ENCODE measurements at places on chromosomes 5 and 9. TPM values are rescaled to one million over a fixed set of nuclear protein-coding genes. Genes with fewer than 3 reads are reported as not detected.

DNA sequence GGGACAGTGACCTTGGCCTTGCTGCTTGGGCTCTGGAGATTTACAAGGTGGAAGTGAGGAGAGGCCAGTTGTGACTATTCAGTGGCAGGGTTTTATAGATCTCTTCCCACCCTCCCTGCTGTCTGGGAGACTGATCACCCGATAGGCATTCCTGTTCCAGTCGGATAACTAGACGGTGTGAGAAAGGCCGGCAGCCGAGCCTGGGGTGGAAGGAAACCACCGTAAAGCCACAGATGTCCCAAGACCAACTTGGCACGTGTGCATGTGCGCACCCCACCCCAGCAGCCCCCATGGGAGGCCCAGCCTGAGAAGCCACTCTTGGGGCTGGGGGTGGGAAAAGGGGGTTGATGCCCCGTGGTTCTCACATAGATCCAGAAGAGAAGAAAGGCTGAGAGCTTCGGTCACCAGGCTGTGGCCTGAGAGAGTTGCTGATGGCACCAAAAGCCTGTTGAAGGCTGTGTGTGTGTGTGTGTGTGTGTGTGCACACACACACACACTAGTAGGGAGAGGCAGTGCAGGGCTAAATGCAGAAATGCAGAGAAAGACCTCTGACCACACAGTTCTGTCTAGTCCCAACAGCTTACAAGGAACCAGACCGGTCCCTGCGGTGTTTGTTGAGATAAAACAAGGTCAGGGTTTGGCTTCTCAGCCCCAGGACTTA, 225.8 kb downstream of the FANCC start:
- no peak for DNase-seq

GRCh38 chr9:127707766-127708165, 978 bp downstream of the CFAP157 start:
- DNase-seq, result no peak

DNA sequence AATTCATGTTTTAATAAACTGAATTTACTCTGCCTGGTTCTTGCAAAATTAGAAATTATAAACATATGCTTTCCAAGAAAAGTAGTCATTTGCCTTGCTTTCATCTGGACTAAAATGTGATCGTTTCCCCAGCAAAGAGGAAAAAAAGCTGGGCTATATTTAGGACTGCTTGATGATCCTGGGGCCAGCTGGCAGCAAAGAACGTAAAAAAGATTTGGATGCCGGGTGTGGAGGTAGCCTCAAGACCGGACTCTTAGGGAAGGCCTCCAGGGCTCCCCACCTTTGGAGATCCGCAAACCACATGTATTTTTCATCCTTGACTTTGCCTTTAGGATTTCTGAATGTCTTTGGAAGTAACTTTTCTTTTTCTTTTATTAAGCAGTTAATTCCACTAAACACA, 156.1 kb upstream of the SEMA6A start:
- DNase-seq, result no peak

GRCh38 chr5:106759581-106759980, 911.2 kb downstream of the EFNA5 start:
- no peak for DNase-seq

- DNase-seq, result no peak
These were observed 114.6 kb downstream of the C5orf15 start for GRCh38 chr5:133853646-133854365.

- DNase-seq, result no peak
These were observed 8.6 kb downstream of the SURF4 start for GRCh38 chr9:133367221-133367620.

GRCh38 chr9:78788101-78788500, 491.2 kb downstream of the PSAT1 start:
- no peak for DNase-seq

GRCh38 chr5:362978-363765, 41.7 kb downstream of the AHRR start:
- DNase-seq, result no peak

GRCh38 chr5:1106385-1107166, 5.3 kb downstream of the SLC12A7 start:
- DNase-seq, result no peak

DNA sequence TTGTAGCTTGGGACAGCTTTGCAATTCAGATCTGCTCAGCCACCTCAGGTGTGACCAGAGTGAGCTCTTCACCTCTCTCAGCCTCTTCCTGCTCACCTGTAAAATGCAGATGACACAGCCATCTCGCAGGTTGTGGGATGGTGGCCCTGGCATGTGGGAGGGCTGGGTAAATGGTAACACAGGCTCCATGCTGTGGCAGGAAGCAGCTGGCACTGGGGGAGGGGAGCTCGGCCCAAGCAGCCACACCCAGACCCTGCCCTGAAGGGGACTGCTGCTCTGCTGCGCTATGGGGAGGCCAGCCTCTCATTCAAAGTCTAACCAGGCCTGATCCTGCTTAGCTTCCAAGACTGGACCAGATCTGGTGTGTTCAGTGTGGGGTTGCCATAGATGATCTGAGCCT, 24.1 kb downstream of the PHF2 start:
- no peak for DNase-seq

GRCh38 chr9:121021301-121021700, 28.8 kb downstream of the C5 start:
- peak; percentile 18 for DNase-seq

- no peak for DNase-seq
These were observed 395.6 kb downstream of the DMAC1 start for GRCh38 chr9:7403839-7404487.

DNA sequence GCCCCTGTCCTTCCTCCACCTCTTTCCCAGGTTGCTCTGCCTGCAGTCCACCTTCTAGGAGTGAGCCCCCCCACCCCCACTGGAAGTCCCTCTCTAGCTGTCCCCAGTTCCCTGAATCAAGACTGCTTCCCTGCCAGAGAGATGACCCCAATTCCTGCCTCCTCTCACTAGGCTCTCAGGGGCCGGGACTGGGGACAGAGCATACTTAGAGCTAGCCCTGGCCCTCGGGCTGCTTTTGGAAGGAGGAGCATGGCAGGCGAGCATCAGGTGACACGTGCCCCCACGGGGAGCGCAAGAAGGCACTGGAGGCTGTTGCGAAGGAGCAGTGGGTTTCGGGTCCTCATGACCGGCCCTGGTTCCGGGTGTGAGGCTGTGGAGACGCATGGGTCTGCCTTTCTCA, 9.7 kb downstream of the TRAF2 start:
- DNase-seq, result no peak

DNA sequence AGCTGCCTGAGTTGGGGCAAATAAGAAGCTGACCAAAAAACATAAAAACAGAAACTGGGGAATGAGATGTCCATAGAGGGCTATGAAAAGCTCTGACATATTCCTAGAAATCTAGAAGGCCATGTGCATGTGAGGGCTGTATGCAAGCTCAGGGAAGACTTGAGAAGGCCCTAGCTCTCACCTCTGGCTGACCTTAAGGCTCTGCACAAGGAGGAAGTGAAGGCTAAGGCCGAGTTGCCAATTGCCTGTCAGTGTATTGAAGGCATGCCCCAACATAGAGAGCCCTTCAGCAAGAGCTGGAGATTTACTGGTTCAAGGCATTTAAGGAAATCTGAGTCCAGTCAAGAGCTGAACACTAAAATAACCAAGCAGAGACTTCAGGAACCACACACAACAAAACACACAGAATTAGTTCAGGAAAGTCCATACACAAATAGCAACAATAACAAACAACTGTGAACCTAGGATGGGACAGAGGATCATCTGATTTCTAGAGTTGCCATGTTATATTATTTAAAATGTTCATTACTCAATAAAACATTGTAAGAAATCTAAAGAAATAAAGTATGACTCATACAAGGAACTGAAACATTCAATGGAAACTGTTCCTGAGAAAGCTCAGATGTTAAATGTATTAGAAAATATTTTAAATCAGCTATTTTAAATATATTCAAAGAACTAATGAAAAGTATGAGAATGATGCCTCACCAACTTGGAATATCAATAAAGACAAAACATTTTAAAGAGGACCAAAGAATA, 161.8 kb downstream of the AUH start:
- no peak for DNase-seq

GRCh38 chr5:5751498-5751897, 329.0 kb downstream of the ICE1 start:
- no peak for DNase-seq

Gene PITX1
- total RNA-seq, result not detected

Gene AK8
- 1.1 TPM for total RNA-seq

Gene UGT3A1
- total RNA-seq, result not detected

Gene RAD17
- total RNA-seq, result 32.1 TPM

Gene PKN3
- total RNA-seq, result 0.31 TPM
